Type B pancreatic cell (in vitro differentiated cells): ENCODE measurements at places on chromosomes 7 and 10.

- DNase-seq: no peak
Measured at GRCh38 chr7:1421020-1421790, 38.1 kb downstream of the MICALL2 start.

GRCh38 chr7:47672271-47672791 is 90.4 kb upstream of the TNS3 start:
- no peak for DNase-seq

- DNase-seq: no peak
Measured at GRCh38 chr10:87928996-87929395, 65.6 kb downstream of the PTEN start.

- DNase-seq: no peak
Measured at GRCh38 chr7:79401254-79401653, 52.2 kb downstream of the MAGI2 start.
